ENCODE measurements at places on chromosomes 7 and 10. TPM values are rescaled to one million over a fixed set of nuclear protein-coding genes. Genes with fewer than 3 reads are reported as not detected.

Gene HOXA13
- not detected for total RNA-seq

Gene RSPH10B
- not detected for total RNA-seq

Gene ZNF804B
- not detected for total RNA-seq

Gene ELOVL3
- total RNA-seq = 0.21 TPM

Gene GDF2
- total RNA-seq = not detected

Gene ABCC2
- 0.57 TPM for total RNA-seq

DNA sequence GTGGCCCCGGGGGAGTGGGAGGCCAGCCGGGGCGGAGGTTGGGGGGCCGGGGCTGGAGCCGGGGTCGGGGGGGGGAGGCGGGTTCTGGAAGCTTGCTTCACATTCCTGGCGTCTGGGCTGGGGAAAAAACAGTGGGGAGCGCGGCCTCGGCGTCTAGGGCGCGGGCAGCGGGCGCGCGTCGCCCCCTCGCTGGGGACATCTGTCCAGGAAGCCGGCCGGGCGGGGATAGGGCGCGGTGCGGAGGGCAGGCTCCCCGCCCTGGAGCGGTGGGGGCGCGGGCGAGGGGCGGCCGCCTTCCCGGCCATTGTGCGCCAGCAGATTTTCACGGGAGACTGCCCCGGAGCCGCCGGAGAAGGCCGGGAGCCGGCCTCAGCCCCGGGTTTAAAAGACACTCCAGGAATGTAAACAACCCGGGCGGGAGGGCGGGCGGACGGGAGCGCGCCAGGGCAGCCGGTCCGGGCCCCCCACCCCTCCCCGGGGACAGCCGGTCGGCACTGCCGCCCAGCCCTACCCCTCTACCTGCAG is 1.4 kb downstream of the ZMIZ1 start:
- no peaks in the 10 kb centered on the region for H3K27me3 ChIP-seq
- H3K4me3 ChIP-seq = peak overlapping the region; percentile 89
- DNase-seq = no peak
- peaks cover 22% of the 10 kb centered on the region for H3K4me1 ChIP-seq
- peak overlapping the region; percentile 18 for H3K27ac ChIP-seq

DNA sequence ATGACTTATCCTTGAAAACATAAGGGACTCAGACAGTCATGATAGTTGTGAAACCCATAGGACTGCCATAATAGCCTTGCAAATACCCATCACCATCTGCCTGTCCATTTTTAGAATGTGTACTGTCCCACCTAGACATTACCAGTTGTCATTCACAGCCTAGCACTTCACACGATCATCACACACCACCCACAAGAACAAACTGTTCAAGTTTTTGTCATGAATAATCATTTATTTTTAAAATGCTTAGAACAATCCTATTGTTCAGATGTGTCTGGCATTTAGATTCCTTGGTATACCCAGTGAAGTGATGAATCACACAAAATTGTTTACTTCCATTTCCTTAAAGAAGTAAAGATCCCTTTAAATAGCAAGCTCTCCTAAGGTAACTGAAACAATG is 46.6 kb downstream of the CCDC3 start:
- no peaks in the 10 kb centered on the region for H3K4me1 ChIP-seq

DNA sequence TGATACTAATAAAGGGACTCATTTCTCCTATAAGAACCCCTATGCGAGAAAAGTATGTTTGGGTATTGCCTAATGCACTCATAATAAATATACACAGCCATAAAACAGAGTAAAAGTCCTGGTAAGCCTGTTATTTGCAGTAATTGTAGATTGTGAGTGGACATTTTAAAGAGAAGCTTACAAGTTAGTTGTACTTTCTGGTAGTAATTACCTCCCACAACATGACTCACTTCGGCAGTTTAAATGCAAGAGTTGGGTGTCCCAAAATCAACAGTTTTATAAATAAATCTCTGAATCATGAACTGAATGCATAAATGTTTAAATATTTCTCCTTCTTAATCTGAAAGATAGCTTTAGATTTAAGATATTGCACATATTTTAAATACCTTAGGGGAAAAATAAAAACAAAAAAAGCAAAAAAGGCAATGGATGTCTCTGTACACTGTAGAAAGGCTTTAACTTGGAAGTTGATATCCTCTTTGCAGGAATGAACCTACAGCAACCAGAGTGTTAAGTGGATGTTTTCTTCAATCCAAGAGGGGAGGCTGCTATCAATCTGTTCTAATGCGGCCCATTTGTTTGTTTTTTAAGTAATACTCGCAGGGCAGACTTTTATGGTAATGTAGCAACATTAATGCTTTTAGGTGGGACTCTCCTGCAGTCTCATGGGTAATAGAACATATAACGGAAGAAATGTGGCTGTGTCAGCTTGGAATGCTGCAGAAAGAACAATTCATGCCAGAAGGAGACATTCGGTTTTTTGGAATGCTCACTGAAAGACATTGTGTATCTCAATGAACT is 57.3 kb upstream of the ZEB1 start:
- H3K4me1 ChIP-seq = no peaks in the 10 kb centered on the region
- H3K27ac ChIP-seq = no peak overlapping the region
- no peaks in the 10 kb centered on the region for H3K36me3 ChIP-seq

GRCh38 chr10:19974138-19974537 is 157.9 kb downstream of the PLXDC2 start:
- no peaks in the 10 kb centered on the region for H3K36me3 ChIP-seq
- no peak overlapping the region for H3K27ac ChIP-seq
- no peaks in the 10 kb centered on the region for H3K4me1 ChIP-seq
- H3K4me3 ChIP-seq = no peak overlapping the region
- no peaks in the 10 kb centered on the region for H3K27me3 ChIP-seq
- DNase-seq = no peak

GRCh38 chr10:124547647-124548168 is 86.1 kb downstream of the LHPP start:
- H3K27ac ChIP-seq = no peak overlapping the region
- H3K27me3 ChIP-seq = no peaks in the 10 kb centered on the region
- H3K4me1 ChIP-seq = peaks cover 5% of the 10 kb centered on the region
- H3K36me3 ChIP-seq = no peaks in the 10 kb centered on the region

- no peak overlapping the region for H3K4me3 ChIP-seq
- no peaks in the 10 kb centered on the region for H3K36me3 ChIP-seq
- no peak for DNase-seq
- H3K27me3 ChIP-seq = peaks cover 3% of the 10 kb centered on the region
Measured at GRCh38 chr7:35316549-35316948, 62.6 kb upstream of the TBX20 start.

DNA sequence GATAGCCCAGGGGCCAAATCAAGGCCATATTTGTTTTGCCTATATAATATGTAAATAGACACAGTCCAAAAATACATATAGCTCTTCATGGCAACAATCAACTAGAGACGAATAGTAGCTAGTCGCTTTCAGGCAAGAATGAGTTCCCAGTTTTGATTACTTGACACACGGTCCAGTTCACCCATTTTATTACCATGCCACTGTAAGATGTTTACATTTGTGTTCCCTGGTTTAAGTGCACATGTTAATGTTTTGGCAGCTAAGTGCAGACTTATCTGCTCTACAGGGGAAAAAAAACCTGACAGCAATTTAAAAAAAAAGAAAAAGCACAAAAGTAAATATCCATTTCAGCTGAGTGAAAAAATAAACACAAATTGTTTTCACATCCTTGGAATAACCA is 213.1 kb downstream of the TPK1 start:
- H3K27me3 ChIP-seq = no peaks in the 10 kb centered on the region
- no peak for DNase-seq
- no peak overlapping the region for H3K4me3 ChIP-seq
- peaks cover 32% of the 10 kb centered on the region for H3K36me3 ChIP-seq
- H3K4me1 ChIP-seq = no peaks in the 10 kb centered on the region

DNA sequence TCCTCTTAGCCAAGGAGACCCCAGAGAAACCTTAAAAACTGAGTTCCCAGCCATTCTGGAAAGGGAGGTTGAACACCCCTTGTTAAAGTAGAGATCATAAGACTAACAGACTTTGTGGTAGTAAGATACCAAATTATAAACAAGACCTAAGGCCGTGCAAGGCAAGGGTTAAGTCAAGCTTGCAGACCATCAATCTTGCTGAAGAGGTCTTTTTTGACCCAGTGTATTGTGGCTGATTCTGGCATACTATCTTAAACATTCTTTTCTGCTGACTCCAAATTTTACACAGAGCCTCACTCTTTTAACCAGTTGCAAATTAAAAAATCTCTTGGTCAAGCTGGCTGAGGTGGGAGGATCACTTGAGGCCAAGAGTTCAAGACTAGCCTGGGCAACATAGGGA is 1.2 kb upstream of the TBRG4 start:
- H3K36me3 ChIP-seq = peaks cover 27% of the 10 kb centered on the region
- H3K4me1 ChIP-seq = peaks cover 32% of the 10 kb centered on the region
- H3K27me3 ChIP-seq = no peaks in the 10 kb centered on the region
- H3K4me3 ChIP-seq = peak overlapping the region; percentile 96
- no peak for DNase-seq

GRCh38 chr7:50333221-50333651 is 28.7 kb downstream of the IKZF1 start:
- DNase-seq = peak; percentile 45
- H3K4me3 ChIP-seq = no peak overlapping the region
- H3K36me3 ChIP-seq = peaks cover 49% of the 10 kb centered on the region
- H3K27ac ChIP-seq = no peak overlapping the region
- H3K4me1 ChIP-seq = peaks cover 6% of the 10 kb centered on the region

GRCh38 chr7:95434557-95435421 is at the start of gene PON2:
Gene PON2, minus strand, starts transcription at chr7:95435028. Its CDS starts 77 bp downstream, at chr7:95434951.
- H3K27me3 ChIP-seq = peaks cover 6% of the 10 kb centered on the region
- no peaks in the 10 kb centered on the region for H3K36me3 ChIP-seq
- peak; percentile 50 for DNase-seq
- H3K4me1 ChIP-seq = peaks cover 10% of the 10 kb centered on the region
- H3K4me3 ChIP-seq = peak within 1 kb of the TSS; percentile 73
- H3K27ac ChIP-seq = peak within 1 kb of the TSS; percentile 36

DNA sequence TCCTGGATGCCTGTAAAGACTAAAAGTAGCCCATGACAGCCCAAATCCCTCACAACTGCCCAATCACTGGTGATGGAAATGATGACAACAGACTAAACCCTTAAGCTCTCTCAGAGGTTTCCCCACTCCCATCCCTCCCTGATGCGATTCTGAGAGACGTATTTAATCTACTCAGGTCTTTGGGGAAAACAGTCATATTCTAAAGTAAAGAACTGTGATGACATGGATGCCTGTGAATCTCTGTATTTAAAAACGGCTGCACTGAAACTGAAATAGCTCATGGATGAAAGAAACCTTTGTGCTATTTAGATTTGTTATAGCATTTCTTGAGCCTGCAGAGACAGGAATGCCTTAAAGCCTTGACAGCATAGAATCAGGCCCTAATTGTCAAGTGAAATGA is 28.5 kb downstream of the VPS41 start:
- no peak overlapping the region for H3K27ac ChIP-seq
- H3K36me3 ChIP-seq = peaks cover 22% of the 10 kb centered on the region

GRCh38 chr7:106416430-106416829 is 131.6 kb upstream of the NAMPT start:
- peaks cover 12% of the 10 kb centered on the region for H3K27me3 ChIP-seq
- DNase-seq = no peak
- peaks cover 44% of the 10 kb centered on the region for H3K4me1 ChIP-seq
- no peak overlapping the region for H3K4me3 ChIP-seq
- peaks cover 13% of the 10 kb centered on the region for H3K36me3 ChIP-seq
- no peak overlapping the region for H3K27ac ChIP-seq

DNA sequence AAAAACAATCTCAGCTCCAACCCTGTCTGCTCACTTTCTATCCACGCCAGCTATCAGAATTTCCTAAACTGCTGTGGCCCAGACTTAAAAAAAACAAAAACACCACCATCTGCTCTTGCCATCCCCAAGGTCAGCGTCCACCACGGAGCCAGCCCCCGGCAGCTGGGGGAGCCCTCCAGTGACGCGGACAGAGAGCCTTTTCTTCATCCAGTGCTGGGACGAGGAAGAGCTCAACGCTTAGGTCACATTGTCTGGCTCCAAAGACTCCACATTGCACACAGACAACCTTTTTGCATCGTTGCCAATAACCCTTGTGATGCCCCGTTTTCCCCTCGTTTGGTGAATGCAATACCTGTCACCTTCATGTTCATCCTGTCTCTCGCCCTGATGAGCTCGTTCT is 67.4 kb upstream of the GNA12 start:
- no peak overlapping the region for H3K4me3 ChIP-seq
- H3K27ac ChIP-seq = no peak overlapping the region
- H3K27me3 ChIP-seq = no peaks in the 10 kb centered on the region
- no peak for DNase-seq
- peaks cover 42% of the 10 kb centered on the region for H3K36me3 ChIP-seq
- H3K4me1 ChIP-seq = no peaks in the 10 kb centered on the region

- H3K36me3 ChIP-seq = no peaks in the 10 kb centered on the region
- no peak for DNase-seq
- H3K4me3 ChIP-seq = no peak overlapping the region
- H3K27ac ChIP-seq = no peak overlapping the region
Measured at GRCh38 chr10:63767138-63767801, 246.1 kb downstream of the REEP3 start.

DNA sequence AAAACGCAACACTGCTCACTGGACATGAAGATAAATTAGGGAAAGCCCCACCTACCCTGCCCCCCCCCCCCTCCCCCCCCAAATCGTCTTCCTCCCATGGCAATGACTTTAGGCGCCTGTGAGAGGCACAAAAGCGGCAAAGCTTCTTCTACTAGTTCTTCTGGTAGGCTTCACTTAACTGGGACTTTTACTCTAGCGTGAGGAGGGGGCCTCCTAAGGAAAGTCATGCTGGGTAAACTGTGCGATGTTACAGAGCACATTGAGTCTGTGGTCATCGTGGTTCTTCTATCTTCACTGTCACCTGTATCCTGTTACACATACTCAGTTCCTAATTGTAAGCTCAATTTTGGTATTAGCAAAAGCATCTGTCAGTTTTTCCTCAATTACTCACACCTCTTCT is 25.1 kb downstream of the HSPB1 start:
- H3K4me1 ChIP-seq = peaks cover 17% of the 10 kb centered on the region
- DNase-seq = no peak
- no peak overlapping the region for H3K27ac ChIP-seq
- H3K36me3 ChIP-seq = peaks cover 44% of the 10 kb centered on the region
- H3K27me3 ChIP-seq = no peaks in the 10 kb centered on the region
- no peak overlapping the region for H3K4me3 ChIP-seq

DNA sequence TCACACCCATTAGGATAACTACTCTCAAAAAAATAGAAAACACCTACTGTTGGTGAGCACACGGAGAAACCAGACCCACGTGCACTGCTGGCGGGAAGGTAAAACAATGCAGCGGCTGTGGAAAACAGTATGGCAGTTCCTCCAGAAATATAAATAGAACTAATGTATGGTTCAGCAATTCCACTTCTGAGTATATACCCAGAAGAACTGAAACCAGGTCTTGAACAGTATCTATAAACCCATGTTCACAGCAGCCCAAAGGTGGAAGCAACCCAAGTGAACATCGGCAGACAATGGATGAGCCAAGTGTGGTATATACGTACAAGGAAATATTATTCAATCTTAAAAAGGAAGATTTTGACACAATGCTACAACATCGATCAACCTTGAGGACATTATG is 164.7 kb downstream of the ZMYND11 start:
- no peaks in the 10 kb centered on the region for H3K36me3 ChIP-seq
- H3K4me1 ChIP-seq = no peaks in the 10 kb centered on the region
- H3K27ac ChIP-seq = no peak overlapping the region
- no peak overlapping the region for H3K4me3 ChIP-seq

GRCh38 chr7:18702071-18702829 is 206.7 kb downstream of the HDAC9 start:
- no peak overlapping the region for H3K27ac ChIP-seq
- no peak overlapping the region for H3K4me3 ChIP-seq
- H3K36me3 ChIP-seq = no peaks in the 10 kb centered on the region
- no peak for DNase-seq
- no peaks in the 10 kb centered on the region for H3K4me1 ChIP-seq
